NB4 (cell line): ENCODE measurements at places on chromosomes 16 and 17.

DNA sequence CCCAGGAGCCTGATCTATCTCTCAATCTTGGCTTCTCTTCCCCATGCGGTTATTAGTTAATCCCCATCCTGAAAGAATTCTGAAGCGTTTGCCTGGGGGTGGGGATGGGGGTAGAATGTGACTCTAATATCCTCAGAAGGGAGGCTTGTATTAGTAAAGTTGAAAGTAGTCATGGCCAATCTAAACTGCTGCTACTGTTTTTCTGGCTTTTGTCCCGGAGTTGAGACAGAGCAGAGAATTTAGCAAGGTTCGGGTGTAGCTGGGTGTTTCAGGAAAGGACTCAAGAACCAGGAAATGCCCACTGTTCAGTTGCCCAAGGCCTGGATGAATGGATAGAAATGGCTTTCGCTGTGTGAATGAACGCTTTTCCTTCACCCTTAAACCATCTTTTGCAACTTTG is 17.6 kb upstream of the ITGAM start:
- no peak for DNase-seq

DNA sequence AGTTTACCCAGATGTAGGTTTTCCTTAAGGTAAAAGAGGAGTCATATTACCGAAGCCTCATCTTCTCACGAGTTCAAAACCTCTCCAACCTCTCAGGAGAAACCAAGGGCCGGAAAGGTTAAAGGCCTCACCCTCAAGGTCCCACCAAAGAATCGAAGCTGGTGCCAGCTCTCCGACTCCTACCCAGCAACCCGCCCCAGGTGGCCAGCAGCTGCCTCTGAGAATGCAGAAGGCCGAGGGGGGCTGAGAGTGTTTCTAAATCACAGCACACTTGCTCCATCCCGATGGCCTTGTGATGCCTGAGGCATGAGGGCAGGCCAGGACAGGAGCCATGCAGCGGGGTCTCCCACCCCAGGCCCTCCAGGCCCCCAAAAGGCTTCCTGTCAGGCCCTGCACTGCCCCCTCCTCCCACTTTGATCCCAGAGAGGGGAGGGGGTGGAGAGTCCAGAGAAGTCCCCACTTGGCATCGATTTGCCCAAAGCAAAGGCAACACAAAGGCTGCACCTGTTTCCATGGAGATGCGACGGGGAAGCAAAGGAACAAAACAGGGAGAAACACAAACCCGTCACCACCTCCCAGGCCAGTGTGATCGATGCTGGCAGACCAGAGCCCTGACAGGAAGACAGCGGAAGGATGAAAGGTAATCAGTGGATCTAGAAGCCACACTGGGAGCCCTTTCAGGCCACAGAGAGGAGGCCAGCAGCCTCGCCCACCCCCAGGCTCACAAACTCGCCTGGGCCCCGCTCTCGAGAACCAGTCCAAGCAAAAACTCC is 39.0 kb downstream of the CUEDC1 start:
- DNase-seq, result no peak

DNA sequence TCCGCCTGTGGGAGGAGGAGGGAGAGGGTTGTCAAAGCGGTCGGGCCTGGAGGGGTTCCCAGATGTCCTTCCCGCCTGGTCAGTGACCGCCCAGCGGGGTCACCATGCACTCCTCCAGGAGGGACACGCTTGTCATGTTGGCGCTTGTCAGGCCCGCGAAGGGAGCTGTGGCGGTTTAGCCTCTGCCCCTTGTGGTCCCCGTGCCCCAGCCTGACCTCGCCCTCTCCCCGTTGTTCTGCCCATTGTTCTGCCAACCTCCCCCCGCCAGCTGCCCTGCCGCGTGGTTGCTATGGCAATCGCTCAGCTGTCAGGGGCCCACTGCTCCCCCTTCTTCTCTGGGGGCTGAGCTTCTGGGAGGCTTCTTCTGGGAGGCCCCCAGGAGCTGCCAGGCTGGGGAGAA is 146.4 kb upstream of the CIBAR2 start:
- peak; percentile 50 for DNase-seq

- no peak for DNase-seq
Observed at GRCh38 chr17:73003487-73003886, 89.0 kb downstream of the SLC39A11 start.

GRCh38 chr16:27273330-27273669 is 4.7 kb upstream of the NSMCE1 start:
- DNase-seq, result no peak

- no peak for DNase-seq
Observed at GRCh38 chr17:75249564-75249963, 11.8 kb downstream of the GGA3 start.

- no peak for DNase-seq
Observed at GRCh38 chr17:61126473-61127249, 273.0 kb upstream of the TBX2 start.

DNA sequence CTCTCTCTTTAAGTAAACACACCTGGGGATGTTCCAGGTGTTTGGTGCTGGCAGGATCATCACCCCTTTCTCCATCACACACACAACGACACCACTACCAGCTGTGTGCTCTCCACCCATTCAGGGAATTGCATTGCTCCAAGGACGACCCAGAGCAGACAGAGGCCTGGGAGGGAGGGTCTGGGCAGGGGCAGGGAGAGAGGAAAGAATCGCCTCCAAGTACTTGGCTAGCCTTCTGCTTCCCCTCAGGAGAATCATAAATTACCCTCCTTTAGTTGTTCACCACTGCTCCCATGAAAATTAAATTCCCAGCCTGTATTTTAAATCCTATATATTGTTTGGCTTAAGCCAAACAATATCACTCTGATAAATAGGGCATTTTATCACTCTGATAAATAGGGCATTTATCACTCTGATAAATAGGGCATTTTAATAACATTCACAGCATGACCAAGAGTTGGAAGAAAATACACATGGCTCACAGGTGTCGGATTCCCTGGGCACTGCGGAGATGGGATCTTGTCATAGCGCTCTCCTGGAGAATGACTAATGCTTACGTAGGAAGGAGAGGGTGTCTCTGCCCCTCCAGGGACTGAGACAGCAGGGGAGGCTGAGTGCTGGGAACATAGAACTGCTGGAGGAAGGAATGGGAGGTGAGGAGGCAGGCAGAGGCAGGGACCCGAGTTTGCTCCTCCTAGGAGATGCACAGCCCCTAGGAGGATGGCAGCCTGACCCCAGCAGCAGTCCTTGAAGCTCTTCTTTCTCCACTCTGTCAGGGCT is 673.6 kb downstream of the HS3ST4 start:
- no peak for DNase-seq

DNA sequence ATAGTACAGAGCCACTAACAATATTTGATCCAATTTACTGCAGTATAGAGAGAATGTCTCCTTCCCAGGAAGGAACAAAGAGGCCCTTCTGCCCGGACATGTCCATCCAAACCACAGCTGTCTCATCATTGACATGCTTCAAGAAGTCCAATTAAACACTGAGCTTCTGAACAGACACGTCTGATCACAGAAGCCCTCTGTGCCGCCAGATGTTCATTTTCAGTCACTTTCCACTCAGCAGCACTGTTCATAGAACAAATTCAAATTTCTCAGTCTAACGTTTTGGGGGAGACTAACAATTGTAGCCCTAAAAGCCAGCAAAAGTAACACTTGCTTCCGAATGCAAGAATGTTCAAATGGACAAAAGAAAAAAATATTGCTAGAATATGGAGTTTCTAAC is 15.3 kb downstream of the ZC3H7A start:
- DNase-seq, result no peak

GRCh38 chr16:83233153-83233552 is 574.6 kb upstream of the HSBP1 start:
- no peak for DNase-seq

DNA sequence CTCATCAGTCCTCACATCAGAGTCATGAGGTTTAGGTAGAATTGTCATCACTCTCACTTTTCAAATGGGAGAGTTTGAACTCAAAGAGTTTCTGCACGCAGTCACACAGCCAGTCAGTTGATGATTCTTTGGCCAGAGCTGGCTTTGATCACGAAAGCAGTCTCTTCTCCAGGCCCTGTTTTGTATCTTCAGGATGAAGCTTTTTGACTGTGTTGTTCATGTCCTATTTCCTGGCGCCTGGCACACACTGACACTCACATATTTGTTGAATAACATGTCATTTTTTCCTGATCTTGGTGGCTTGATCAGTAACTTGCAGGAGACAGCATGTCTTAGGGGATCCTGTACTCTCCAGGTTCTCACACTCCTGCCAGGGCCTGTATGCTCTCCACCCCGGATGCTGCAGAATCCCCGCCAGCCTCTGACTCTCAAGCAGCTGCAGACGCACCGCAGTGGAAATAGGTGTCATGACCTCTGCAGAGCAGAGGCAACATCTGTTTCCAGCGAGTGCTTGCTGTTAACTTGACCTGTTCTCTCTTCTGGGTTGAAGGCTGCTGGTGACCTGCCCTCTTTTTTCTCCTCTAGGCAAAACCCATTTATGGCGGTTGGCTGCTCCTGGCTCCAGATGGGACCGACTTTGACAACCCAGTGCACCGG is 33.0 kb downstream of the MPRIP start:
- DNase-seq, result no peak

- DNase-seq, result no peak
Observed at GRCh38 chr16:11642765-11643116, 25.5 kb upstream of the SNN start.
